ENCODE measurements at places on chromosomes 7 and 10.

GRCh38 chr7:24025765-24026164 is 258.2 kb upstream of the NPY start:
- no peak for DNase-seq

DNA sequence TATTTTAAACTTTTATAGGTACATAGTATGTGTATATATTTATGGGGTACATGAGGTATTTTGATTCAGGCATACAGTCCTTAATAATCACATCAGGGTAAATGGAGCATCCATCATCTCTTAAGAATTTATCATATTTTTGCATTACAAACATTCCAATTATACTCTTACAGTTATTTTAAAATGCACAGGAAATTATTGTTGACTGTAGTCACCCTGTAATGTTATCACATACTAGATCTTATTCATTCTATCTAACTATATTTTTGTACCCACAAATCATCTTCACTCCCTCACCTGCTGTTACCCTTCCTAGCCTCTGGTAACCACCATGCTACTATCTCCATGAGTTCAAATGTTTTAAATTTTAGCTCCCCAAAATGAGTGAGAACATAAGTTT is 56.3 kb upstream of the FAM3C start:
- no peak for DNase-seq

DNA sequence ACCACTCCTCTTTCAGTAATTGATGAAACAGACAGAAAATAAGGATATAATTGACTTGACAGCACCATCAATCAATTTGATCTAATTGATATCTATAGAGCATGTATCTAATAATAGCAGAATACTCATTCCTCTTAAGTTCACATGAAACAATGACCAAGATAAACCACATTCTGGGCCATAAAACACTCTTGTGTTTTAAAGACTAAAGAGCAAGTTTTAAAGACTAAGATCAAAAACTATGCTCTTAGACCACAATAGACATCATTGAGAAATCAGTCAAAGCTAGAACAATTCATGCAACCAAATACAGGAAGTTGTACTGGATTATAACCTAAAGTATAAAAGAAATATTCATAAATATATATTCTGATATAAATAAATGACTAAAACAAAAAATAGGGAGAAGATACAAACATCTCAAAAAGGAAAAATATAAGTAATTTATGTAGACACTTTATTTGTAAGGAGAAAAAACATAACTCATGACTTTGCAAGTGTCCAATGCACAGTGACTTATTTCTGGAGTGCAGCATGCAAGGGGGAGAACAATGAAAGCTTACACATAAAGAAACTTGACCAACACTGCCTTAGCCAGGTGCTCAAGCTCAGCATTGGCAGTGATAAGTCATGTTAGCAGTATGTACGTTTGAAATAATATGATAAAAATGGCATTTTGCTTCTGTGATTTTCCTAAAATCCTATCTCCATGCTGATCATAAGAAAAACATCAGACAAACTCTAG is 312.7 kb upstream of the IGFBP3 start:
- DNase-seq = no peak

DNA sequence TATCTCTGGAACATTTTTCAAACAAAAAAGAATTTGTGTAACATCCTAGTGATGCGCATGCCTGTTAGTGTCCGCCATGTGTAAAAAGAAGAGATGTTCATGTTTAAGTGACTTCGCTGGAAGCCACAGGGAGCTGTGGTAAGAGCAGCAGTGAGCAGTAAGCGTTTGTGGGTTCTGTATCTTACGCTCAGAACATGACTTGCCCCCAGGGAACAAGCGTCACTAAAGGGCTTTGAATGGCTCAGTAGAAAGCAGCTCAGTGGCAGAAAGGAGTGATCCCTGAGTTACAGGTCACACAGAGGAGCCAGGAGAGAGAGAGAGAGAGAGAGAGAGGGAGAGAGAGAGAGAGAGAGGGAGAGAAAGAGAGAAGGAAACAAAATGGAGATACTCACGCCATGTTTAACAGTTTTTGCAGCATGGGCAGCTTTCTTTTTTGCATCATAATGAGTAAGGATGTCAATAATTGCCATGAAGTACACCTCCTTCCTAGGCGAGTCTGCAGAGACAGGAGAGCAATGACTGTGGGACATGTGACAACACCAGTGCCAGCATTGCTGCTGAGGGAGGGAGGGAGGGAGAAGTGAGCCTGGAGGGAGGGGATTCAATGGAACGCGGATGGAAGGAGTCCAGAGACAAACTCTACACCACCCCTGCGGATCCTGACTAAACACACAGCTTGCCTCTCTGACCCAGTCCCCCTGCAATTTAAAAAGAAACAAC is 174.6 kb downstream of the PIP4K2A start:
- no peak for DNase-seq

GRCh38 chr10:26855186-26855585 is 5.6 kb downstream of the ABI1 start:
- no peak for DNase-seq

- DNase-seq = no peak
These were observed 960.5 kb downstream of the GATA3 start for GRCh38 chr10:9015005-9015404.

DNA sequence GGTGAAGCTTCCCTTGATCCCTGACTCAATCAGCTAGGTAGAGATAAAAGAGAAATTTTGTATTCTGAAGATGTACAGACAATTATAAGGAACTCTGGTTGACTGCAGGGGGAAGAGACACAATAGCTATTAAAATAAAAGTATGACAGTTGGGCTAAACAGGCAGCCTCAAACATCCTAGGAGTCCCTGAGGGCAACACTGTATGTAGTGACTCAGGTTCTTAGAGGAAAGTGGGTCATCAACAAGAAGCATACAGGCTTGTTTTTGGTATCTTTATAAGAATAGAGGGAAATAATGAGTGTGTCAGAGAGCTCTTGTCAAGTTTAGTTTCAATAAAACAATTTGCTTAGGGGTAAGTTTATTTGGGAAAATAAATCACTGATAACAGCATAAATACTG is 150.3 kb downstream of the AUTS2 start:
- DNase-seq = no peak

- DNase-seq = no peak
These were observed 756.3 kb downstream of the AUTS2 start for GRCh38 chr7:70354409-70355169.

GRCh38 chr10:132372516-132373095 is 24.4 kb upstream of the PWWP2B start:
- DNase-seq = no peak

DNA sequence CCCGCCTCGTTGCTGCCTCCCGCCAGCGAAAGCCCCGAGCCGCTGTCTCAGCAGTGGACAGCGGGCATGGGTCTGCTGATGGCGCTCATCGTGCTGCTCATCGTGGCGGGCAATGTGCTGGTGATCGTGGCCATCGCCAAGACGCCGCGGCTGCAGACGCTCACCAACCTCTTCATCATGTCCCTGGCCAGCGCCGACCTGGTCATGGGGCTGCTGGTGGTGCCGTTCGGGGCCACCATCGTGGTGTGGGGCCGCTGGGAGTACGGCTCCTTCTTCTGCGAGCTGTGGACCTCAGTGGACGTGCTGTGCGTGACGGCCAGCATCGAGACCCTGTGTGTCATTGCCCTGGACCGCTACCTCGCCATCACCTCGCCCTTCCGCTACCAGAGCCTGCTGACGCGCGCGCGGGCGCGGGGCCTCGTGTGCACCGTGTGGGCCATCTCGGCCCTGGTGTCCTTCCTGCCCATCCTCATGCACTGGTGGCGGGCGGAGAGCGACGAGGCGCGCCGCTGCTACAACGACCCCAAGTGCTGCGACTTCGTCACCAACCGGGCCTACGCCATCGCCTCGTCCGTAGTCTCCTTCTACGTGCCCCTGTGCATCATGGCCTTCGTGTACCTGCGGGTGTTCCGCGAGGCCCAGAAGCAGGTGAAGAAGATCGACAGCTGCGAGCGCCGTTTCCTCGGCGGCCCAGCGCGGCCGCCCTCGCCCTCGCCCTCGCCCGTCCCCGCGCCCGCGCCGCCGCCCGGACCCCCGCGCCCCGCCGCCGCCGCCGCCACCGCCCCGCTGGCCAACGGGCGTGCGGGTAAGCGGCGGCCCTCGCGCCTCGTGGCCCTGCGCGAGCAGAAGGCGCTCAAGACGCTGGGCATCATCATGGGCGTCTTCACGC is 825 bp downstream of the ADRB1 start:
- DNase-seq = no peak

DNA sequence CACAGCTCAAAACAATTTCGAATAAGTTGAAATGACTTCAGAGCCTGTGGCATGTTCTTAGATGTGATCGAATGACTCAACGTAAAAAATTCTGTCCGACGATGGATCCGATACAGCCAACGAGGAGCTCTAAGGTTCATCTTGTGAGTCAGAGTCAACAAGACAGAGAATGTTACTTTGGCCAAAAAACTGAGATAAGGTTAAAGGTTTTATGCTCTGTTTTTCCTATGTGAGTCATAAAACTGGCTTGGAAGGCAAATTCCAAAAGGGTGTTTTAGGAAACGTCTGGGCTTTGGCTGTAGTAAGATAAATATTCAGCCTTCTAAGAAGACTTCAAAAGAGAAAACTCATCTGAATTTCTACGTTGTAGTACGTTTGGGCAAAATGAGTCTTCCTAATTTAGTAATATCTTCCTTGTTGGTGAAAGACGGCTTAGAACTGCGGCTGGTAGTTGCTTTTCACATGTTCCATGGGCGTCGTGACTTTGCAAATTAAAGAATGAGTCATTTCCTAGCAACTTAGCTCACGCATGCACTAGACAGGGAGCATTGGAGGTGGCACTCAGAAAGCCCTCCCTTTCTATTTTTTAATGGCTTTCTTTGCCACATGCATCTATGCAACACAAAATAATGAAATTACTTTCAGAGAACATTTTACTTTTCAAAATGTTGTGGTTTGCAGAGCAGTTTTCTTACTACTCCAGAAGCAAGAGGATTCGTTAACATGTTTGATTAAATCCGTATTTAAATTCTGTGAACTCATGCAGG is 28.2 kb downstream of the PFKP start:
- peak; percentile 91 for DNase-seq

- DNase-seq = no peak
These were observed 272.7 kb downstream of the HDAC9 start for GRCh38 chr7:18768256-18768655.

- DNase-seq = peak; percentile 45
These were observed 32.8 kb downstream of the CPVL start for GRCh38 chr7:29113384-29114102.

DNA sequence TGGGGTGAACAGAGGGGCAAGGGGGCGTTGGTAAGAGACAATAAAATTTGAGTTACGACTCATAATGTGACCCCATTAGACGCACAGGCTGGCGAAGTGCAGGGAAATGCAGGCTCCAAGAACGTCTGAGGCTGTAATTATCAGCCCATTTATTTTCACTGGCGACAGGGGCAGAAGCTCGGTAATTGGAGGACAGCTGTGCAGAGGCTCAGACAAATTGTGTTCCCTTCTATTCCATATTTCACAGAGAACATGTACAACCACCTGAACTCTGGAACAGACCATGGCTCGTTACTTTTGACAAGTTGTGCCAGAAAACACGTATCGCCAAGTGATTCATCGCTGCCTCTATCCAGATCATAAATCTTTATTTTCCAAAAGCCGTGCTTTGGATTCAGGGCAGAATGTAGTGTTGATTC is 137.3 kb upstream of the FRMD4A start:
- DNase-seq = no peak

- DNase-seq = no peak
These were observed 68.8 kb upstream of the RSU1 start for GRCh38 chr10:16886031-16886430.

DNA sequence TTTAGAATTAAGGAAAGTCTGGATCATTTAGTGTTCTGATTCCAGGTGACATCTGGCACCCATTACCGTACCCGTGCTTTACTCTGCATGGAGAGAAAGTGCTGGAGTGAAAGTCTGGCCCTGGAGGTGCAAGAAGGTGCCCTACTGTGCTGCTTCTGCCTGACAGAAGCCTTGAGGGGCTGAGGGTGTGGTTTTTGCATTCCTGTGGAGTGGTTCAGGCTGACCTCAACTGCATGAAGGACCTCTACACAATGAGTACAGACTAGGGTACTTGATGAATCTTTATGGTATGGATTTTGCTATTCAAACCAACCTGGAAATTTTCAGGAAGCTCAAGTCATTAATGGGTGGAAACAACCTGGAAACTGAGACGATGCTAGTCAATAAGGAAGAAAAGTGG is 45.1 kb upstream of the GSAP start:
- no peak for DNase-seq

DNA sequence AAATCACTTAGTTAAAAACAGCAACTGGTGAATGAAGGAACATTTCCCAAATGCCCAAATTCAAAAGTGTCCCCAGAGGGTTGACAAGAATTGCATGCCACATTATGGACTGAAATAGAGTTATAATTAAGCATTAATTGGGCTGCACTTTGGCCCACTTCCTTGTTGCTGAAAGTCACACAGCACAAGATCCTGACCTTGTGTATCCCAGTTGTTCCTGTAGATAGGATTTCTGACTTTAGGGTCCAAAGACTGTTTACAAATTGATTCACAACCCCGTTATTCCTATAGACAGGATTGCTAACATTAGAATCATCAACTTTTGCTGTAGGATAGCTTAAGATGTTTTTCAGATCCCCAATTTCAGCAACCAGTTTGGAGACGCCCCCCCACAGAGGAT is 31.5 kb upstream of the NPFFR1 start:
- no peak for DNase-seq

GRCh38 chr7:103705542-103705941 is 259.5 kb upstream of the SLC26A5 start:
- no peak for DNase-seq

GRCh38 chr10:120948889-120949608 is 97.9 kb downstream of the WDR11 start:
- DNase-seq = peak; percentile 73

GRCh38 chr10:84890706-84891105 is 562.3 kb downstream of the CCSER2 start:
- DNase-seq = no peak

- no peak for DNase-seq
These were observed 190.2 kb upstream of the HABP2 start for GRCh38 chr10:113362645-113363091.

DNA sequence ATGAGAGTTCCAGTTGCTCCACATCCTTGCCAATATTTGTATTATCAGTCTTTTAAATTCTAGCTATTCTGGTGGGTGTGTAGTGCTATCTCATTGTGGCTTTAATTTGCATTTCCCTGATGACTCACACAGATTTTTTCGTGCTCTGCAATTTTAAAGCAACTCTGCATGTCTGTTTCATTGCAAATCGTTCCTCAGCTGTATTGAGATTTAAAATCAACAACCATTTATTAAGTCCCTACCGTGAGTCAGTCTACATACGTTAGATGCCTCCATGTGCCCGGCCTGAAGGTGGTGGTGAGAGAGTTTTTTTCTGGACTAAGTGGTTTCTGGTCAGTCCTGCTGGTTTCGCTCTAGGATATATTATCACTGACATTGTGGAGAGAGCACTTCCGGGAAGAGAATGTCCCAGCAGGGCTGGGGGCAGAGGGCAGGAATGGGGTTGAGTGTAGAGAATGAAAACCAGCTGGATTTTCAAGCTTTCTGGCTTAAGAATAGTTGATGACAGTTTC is 8.4 kb upstream of the HYCC1 start:
- no peak for DNase-seq

- DNase-seq = no peak
These were observed 10.2 kb downstream of the CYREN start for GRCh38 chr7:135160098-135160857.
